ENCODE measurements at places on chromosomes 11 and 22. TPM values are rescaled to one million over a fixed set of nuclear protein-coding genes. Genes with fewer than 3 reads are reported as not detected.

Gene CARD16
- total RNA-seq = 36.3 TPM

Gene CDK2AP2
- 97.7 TPM for total RNA-seq

Gene PHLDA2
- total RNA-seq = 6.4 TPM

Gene KDM4E
- not detected for total RNA-seq

- DNase-seq = no peak
Observed at GRCh38 chr11:59283825-59284772, 71.4 kb upstream of the MPEG1 start.

- no peak for DNase-seq
Observed at GRCh38 chr11:38246451-38246850, 1648.4 kb upstream of the RAG2 start.

- DNase-seq = no peak
Observed at GRCh38 chr22:38193580-38193979, 8.2 kb upstream of the MAFF start.

DNA sequence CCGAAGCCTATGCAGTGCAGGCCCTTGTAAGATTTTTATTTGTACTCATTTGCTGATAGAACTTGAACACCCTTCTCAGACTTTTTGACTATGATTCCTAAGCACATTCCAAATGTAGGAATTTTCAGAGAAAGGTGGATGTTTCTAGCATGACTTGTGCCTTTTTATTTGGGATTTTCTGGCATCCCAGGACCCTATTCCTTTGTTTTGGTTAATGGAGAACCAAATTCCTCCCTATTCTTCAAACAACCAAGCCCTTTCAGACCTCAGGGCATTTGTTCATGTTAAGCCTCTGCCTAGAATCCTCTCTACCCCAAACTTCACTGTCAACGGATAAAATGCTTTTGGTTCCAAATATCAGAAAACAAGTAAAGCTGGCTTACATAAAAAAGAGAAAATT lies 371.1 kb downstream of the DDX10 start:
- DNase-seq = no peak

DNA sequence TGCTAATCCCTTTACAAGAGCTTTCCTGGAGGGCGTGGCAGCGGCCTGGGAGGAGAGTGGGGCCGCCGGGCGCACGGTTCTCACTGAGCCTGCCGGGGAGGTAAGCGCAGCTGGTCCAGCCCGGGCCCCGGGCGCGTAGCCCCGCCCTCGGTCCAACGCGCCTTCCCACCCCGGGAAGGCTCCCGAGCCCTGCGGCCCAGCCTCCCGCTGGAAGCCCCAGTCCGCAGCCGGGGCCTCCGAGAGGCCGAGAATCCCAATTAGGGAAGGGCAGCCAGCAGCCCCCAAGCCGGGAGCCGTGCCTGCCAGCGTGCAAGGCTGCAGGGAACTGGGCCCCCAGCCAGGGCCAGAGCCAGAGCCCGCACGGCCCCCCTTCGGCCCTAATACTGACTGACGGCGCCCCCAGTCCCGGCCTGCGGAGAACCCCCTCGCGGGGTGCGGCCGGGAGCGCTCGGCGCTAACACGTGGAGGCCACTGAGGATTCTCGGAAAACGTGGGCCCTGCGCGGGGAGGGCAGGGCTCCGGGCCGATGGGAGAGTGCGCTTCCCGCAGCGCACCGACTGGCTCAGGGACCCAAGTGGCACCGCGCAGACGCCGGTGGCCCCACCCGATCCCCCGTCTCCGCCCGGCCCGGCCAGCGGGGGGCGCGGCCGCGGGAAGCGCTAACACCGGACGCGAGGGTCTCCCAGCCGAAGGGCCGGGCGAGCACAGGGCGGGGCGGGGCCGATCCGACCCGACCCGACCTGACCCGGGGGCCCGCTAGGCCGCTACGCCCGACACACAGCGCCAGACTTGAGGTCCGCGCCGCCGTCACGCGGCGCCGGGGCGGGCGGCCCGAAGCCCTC lies 5.7 kb downstream of the ZFTA start:
- DNase-seq = no peak

DNA sequence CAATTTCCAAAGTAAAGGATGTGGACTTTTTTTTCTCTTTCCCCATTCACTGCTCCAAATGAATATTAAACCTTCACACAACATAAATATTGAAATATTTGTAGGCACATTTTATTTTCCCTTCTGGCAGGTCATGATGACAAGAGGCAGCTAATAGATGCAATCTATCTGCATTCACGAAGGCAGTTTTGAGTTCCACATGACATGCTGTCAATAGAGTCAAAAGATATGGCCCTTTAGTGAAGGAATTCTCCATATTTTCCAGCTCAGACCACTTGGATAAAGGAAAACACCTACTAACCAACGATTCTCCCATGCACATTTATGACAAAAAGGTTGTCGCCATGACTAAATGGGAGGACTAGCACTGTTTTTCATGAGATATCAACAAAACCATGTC lies 37.9 kb downstream of the TENM4 start:
- no peak for DNase-seq

Data from Peyer's patch (tissue), 4 donors.